ENCODE measurements at places on chromosomes 3 and 15.

DNA sequence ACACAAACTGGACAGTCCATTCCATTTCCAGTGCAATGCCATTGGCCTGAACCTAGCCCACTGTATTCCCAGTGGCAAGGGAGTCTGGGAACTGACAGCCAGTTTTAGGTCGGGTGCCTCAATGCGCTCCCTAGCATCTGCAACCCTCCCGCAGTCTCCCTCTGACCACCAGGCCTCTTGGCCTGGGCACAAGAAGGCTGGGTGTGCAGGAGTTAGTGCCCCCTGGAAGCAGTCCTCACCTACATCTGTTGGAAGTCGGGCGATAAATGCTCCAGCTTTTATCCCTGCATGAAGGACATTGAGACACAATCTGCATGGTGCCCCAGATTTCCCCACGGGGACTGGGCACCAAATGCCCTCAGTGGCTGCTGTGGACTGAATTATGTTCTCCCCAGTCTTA, 12.7 kb downstream of the C3orf22 start:
- no peak for DNase-seq

DNA sequence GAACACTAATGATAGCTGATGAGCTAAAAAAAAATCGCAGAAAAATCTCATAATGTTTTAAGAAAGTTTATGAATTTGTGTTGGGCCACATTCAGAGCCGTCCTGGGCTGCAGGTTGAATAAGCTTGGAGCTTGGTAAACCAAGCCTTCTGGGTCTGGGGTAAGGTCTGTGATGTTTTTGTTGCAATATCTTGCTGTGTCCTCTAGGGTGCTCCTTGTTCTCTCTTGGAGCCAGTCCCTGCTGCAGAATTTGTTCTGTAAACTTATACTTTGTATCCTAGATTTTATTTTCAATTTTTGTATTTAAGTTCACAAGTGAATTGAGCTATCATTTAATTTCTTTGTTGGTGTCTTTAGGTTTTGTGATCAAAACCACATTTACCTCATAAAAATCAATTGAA, 143.7 kb downstream of the NR1D2 start:
- DNase-seq, result no peak

DNA sequence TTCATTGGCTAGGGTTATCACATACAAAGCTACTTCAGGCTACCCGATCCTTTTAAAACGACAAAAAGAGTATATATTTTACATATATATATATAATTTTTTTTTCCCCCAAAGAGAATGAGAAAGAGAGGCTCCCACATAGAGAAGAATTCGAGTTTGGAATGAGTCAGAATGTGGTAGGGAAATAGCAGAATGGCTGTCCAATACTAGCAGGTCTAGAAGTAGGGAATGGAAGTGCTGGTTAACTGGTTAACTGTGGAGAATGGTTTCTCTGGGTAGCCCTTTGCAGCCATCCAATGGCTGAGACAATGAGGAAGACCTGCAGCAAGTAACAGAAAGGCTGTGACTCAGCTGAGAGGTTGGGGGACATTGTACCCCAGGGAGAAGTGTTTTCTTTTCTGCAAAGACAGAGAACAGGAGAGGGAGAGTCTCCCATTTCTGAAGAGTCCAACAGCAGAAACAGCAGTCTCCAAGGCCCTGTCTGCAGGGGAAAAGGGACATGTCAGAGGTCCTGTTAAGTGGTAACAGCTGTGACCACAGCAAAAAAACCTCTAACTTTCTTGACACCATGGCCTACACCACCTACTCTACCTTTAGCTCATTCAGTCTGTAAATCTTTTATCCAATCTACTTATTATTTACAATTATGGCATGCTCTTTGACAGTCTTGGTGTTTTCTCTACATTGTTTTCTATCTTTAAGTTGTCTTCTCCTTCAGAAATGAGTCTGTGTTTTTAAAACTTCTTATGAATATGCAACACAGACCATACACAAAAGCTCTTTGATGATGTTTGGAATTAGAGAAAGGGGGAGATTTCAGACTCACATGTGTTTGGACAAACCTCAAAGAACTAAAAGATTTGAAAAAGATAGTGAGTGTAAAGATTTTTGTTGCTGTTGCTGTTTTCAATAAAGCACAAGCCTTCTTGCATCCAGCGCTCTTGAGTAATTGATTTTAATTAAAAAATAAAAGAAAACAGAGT, 116.1 kb upstream of the SLC7A14 start:
- DNase-seq, result no peak

DNA sequence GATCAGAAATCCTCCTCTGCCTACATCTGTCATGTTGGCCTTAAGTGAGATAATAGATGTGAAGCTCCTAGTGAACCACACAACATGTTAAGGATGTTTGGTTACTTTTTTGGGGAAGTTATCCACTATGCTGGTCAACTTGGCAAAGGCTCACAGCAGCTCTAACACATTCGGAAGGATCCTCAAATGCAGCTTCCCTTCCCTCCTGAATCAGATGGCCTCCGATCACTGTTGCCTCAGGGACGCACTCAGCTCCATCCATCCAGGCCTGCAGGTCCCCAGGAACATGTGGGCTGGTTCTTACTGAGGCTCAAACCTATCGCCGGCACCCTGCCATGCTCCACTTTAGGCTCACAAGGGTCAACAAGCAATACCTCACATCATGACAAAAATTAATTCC, 67.9 kb downstream of the CORO2B start:
- DNase-seq, result no peak

DNA sequence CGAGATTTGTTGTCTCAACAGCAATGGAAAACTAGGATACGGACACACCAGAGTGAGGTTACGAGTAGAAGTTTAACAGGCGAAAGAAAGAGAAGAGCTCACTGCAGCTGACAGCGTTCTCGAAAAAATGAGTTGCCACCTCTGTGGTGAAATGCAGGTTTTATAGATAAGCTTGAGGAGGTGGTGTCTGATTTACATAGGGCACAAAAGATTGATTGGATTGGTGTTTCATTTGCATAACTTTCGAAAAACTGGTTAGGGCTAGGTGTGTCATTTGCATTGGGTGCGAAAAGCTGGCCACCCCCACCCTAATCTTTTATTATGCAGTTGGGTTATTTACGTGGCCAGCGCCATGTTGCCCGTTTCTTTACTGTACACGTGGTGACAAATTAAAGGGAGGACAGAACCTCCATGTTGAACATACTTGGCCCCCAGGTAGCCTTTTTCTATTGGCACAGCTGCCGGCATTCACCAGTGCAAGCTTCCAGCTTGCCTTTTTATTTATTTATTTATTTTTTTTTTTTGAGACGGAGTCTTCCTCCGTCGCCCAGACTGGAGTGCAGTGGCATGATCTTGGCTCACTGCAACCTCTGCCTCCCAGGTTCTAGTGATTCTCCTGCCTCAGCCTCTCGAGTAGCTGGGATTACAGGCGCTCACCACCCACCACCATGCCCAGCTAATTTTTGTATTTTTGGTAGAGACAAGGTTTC, 8.3 kb downstream of the IFT122 start:
- no peak for DNase-seq

Data from bone marrow (tissue), 2 donors.